ENCODE measurements at places on chromosomes 6 and 20. TPM values are rescaled to one million over a fixed set of nuclear protein-coding genes. Genes with fewer than 3 reads are reported as not detected.

GRCh38 chr6:89214197-89214596 lies 3.0 kb downstream of the GABRR1 start:
- H3K27ac ChIP-seq = no peak overlapping the region
- no peak overlapping the region for H3K4me3 ChIP-seq
- no peaks in the 10 kb centered on the region for H3K4me1 ChIP-seq
- H3K27me3 ChIP-seq = no peaks in the 10 kb centered on the region

DNA sequence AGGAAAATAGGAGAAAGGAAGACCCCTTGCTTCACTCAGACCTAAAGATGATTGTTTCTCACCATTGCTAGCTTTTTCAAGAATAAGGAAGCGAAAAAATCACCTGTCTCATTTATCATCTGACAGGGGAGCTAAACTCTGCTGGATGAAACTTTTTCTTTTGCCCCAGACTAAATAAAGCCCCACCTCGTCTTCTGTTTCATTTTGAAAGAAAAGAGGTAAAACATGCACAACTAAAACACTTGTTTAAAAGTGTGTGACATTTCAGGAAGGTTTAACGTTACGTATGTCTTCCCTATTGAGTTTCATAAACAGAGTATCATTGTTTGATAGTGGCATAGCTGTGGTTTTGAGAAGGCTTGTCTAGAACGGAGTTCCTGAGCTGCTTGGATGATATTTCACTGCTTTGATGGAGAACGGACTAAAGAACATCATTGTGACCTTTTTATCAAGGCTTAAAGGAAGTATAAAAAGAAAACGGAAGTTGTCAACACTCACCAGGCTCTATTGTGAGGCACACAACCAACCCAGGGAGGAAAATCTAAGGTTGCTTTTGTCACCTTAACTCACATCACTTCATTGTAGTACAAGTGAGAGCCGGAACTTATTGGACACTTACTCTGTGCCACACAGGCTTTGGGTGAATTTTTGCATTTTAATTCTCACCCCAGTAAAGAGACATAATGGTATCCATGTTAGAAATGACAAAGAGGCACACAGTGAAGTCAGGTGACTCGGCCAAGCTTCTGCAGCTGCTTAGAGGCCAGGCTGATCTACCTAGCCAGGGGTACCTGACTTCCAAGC lies 29.5 kb downstream of the TSHZ2 start:
- no peaks in the 10 kb centered on the region for H3K27me3 ChIP-seq
- no peak for DNase-seq
- H3K4me3 ChIP-seq = no peak overlapping the region
- no peaks in the 10 kb centered on the region for H3K36me3 ChIP-seq

GRCh38 chr6:169489563-169490245 lies 212.1 kb downstream of the WDR27 start:
- peak; percentile 23 for DNase-seq
- H3K27ac ChIP-seq = no peak overlapping the region
- H3K36me3 ChIP-seq = no peaks in the 10 kb centered on the region
- no peaks in the 10 kb centered on the region for H3K27me3 ChIP-seq

GRCh38 chr6:157832250-157832967 lies 9.4 kb downstream of the SNX9 start:
- H3K27me3 ChIP-seq = no peaks in the 10 kb centered on the region
- no peak for DNase-seq
- H3K36me3 ChIP-seq = no peaks in the 10 kb centered on the region
- no peak overlapping the region for H3K4me3 ChIP-seq
- H3K27ac ChIP-seq = no peak overlapping the region
- H3K4me1 ChIP-seq = peaks cover 25% of the 10 kb centered on the region

DNA sequence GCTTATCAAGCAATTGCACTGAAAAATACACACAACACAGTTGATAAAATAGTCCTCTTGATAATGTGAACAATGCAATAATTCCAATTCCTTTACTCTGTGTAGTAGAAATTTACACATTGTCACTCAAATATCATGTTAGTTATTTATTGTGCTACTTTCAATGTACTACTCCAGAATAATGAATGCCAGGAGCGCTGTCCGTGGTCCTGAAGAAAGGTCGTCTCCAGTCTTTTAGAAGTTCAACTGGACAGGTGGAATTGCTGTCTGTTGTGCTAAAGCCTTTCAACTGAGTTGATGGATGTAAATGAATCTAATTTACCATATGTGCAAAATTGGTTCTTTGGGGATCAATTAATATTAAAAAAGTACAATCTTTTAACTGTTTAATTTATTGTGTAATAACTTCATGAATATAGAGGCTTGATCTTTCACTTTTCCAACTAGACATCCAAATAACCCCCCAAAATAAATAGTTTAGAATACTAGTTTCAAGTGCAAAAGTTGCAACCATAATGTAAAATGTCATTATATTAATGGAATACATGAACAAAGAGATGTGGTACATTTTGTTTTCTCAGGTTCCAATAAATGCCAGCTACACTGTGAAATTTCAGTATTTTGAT lies 3.2 kb downstream of the GRIK2 start:
- H3K4me3 ChIP-seq = no peak overlapping the region
- peaks cover 25% of the 10 kb centered on the region for H3K4me1 ChIP-seq
- no peak overlapping the region for H3K27ac ChIP-seq
- H3K36me3 ChIP-seq = no peaks in the 10 kb centered on the region
- H3K27me3 ChIP-seq = peaks cover 12% of the 10 kb centered on the region

CENPQ gene
- 9.7 TPM for total RNA-seq

CD83 gene
- total RNA-seq = 9.3 TPM

ZSCAN31 gene
- 8.1 TPM for total RNA-seq

ADGB gene
- not detected for total RNA-seq

STMND1 gene
- not detected for total RNA-seq

KCNQ5 gene
- total RNA-seq = not detected
